Lower leg skin (tissue), 4 donors: ENCODE measurements at places on chromosomes 12 and 14. TPM values are rescaled to one million over a fixed set of nuclear protein-coding genes. Genes with fewer than 3 reads are reported as not detected.

DNA sequence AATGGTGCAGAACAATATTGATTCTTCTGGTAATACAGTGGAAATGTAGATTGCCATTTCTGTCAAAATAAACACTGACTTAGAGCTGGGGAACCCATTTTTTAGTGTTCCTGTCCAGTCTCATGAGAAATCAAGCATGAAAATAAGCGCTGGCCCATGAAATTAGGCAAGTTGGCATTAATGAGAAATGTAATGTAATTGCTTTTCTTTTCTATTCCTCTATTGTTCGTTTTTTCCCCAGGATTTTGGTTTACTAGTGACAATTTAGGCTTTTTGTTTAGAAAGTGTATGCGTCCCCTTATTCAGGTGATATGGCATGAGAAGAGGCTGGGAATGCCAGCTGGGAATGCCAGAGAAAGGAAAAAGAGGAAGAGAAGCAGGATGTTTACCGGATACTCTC, 64.4 kb upstream of the KICS2 start:
- DNase-seq = no peak

GRCh38 chr14:44803239-44803905, 158.4 kb downstream of the KLHL28 start:
- no peak for DNase-seq

- DNase-seq = peak; percentile 37
Measured at GRCh38 chr12:65881348-65881961, 57.2 kb downstream of the HMGA2 start.

DNA sequence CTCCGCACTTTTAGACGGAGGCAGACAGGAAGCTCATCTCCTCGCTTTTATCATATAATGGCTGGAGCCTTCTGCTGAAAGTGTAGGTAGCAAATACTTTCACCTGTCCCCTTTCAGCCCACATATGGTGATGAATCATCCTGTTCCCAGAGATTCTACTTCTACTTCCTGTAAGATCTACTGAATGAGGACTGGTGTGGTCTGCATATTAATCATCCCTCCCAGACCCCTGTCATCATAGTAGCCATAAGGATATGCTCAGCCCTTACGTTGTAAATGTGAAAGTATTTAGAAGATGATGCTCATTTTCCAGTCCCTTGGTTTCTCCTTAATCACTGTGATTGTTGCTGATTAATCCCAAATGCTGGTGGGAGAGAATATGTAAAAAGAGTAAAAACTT, 268.2 kb upstream of the GRIP1 start:
- DNase-seq = no peak

- DNase-seq = peak; percentile 51
Measured at GRCh38 chr14:94394581-94395207, 6.3 kb upstream of the SERPINA1 start.

DNA sequence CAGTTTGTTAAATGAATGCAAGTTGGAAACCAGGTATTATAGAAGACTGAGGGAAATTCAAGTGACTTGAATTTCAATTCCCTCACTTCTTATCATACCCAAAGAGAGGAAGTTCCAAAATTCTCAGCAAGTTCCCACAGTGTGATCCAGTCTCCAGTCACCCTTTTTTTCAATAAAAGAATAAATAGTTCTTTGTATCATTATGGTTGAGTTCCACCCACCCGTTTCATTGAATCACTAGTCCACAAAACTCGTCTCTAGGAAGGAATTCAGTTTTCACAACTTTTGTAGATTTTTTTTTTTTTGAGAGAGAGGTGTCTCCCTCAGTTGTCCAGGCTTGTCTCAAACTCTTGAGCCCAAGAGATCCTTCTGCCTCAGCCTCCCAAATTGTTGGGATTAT, 1.6 kb upstream of the TMEM30B start:
- no peak for DNase-seq

DNA sequence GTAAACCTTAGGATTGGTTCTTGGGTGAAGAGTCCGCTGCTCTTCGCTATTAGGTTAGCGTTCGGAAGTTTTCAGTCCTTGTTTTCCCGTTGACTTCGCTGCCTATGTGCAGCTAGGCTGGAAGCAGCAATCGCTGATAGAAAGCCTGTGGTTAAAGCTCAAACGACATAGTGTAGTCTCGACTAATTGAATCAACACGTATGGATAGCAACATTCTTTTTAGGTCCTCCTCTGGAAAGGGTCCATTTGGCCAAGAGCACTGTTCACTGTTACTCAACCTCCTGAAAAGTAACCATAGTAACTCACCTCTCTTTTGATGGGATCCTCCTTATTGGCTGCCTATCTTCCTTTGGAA, 355.5 kb downstream of the SNAPC1 start:
- DNase-seq = no peak

DNA sequence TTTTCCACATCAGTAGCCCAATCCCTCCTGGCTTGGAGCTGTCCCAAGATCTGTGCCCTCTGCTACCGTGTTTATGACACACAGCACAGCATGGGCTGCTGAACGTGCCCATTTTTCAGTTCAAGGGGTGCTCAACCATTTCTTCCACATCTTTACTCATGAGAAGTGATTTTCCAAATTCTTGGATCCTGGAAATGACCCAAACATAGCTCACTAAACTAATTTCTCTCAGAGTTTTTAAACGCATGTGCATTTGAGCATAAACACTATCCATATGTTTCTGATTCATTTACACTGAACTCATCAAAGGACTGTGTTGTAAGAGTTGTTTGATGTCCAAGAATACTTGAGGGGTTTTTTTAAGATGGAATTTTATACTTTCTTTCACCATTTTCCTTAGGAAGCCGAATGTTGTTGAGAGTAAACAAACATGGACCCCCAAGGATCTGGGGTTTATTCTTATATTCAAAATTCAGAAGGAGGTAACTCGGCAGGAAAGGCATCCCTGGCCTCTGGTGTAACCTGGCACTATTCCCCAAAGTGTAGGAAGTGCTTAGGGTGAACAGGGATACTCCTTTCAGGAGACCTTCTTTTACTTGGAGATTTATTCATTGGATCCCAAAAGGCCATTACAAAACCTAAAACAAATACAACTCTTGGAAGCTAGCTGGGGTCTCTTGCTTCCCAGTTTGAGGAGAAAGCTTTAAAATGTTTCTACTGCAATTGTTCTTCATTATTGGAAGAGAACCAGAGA, 215.0 kb downstream of the BMP4 start:
- DNase-seq = no peak

GRCh38 chr14:92938235-92938875, 15.4 kb downstream of the CHGA start:
- no peak for DNase-seq

GRCh38 chr12:110253176-110253575, 27.9 kb upstream of the ATP2A2 start:
- DNase-seq = peak; percentile 85

GRCh38 chr12:121003650-121004049, 12.6 kb downstream of the C12orf43 start:
- DNase-seq = no peak

The PTHLH gene
- total RNA-seq = 2.7 TPM

The OAS3 gene
- total RNA-seq = 9.4 TPM
